Ascending aorta (tissue), 2 donors: ENCODE measurements at places on chromosomes 7 and 10.

DNA sequence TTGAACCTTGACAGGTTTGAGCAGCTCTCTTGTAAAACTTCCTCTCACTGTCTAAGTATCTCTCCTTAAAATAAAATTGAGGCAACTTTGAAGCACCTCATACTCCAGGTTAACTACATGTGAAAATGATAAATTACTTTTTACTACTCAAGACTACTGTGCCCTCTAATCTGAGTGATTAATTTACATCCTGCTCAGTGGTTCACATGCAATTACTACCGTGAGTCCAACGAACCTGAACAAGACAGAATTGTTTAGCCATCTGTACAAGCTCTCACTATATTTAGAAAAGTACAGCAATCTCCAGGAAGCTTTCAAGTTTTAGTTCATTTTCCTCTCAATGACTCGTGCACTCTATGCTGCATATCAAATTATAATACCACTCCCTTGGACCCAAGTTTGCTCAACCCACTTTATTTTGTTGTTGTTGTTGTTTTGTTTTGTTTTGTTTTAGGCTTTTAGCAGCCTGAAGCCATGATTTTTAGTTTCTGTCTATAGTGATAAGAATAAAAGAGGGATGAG, 21.2 kb downstream of the PDE1C start:
- no peak overlapping the region for H3K4me3 ChIP-seq
- no peaks in the 10 kb centered on the region for H3K27me3 ChIP-seq
- H3K27ac ChIP-seq = no peak overlapping the region
- no peak for DNase-seq

- H3K27me3 ChIP-seq = no peaks in the 10 kb centered on the region
- no peak for DNase-seq
- H3K4me3 ChIP-seq = no peak overlapping the region
- H3K27ac ChIP-seq = no peak overlapping the region
- H3K4me1 ChIP-seq = no peaks in the 10 kb centered on the region
Measured at GRCh38 chr7:49714182-49714581, 59.3 kb upstream of the VWC2 start.

DNA sequence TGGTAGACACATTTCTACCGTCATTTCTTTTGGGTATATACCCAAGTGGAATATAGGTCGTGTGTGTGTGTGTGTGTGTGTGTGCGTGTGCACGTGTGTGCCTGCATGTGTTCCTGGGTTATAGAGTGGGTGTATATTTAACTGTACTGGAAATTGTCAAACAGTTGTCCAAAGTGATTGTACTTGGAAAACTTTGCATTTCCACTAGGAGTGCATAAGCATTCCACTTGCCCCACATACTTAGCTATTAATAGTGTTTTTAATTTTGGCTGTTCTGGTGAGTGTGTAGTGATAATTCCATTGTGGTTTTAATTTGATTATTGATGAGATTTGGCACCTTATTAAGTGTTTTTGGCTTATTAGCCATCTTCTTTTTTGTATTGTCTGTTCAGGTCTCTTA, 25.9 kb downstream of the TRUB1 start:
- DNase-seq = no peak
- H3K4me3 ChIP-seq = no peak overlapping the region
- no peaks in the 10 kb centered on the region for H3K36me3 ChIP-seq
- no peaks in the 10 kb centered on the region for H3K27me3 ChIP-seq

DNA sequence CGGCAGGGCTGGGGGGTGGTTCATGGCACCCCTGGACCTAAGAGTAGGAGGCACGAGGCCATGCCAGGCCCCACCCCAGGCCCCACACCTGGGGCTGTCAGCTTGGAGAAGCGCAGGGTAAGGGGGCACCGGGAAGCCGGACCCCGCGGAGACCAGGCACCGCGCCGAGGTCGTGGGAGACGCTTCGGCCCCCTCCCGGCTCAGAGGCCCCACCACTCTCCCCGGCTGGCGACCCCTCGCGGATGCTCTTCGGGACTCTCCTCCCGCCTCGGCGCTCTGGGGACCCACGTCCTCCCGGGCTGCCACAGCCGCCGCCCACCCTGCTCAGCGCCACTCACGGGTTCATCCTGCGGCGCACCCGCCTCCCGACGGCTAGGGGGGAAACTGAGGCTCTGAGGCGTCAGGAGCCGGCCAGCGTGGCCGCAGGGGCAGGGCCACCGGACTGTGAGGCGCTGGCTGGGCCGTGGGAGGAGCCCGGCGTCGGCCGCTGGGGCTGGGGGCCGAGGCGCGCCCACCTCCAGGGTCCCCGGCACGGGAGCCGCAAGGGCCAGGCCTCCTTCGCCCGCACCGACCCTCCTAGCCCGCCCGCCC, 25.9 kb downstream of the PDGFA start:
- H3K27me3 ChIP-seq = no peaks in the 10 kb centered on the region
- no peaks in the 10 kb centered on the region for H3K4me1 ChIP-seq
- DNase-seq = no peak
- H3K36me3 ChIP-seq = peaks cover 32% of the 10 kb centered on the region
- no peak overlapping the region for H3K4me3 ChIP-seq
- H3K27ac ChIP-seq = no peak overlapping the region

DNA sequence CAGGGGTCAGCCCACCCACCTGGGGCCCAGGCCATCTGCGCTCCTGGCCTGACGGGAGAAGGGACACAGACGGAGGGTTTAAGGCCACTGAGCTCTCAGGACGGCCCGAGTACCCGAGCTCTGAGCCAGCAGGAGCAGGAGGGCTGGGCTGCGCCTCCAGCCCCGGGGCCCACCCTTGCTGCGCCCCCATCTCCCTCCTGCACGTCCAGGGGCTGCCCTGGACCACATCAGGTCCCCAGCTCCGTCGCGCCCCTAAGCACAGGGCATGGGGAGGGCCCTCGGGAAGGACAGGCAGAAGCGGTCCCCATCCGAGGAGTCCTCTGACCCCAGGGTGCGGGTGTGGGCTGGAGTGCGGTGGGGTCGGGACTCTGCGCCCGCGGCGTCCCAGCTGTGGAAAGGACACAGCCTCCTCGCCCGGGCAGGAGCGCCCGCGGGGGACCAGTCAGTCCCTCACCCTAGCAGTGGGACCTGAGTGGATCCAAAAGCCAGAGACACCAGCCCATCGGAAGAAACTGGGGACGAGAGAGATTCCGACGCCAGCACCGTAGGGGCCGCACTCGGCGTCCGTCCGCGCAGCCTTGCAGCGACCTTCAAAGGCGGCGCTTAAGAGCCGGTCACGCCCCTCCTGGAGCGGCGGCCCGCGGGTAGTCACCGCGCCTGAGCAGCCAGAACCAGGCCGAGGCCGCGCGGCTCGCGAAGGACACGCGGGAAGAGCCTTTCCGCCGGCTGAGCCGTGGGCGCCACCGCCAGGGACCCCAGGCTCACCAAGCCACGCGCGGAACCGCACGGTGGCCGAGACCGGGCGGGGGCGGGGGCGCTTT, 15.9 kb downstream of the CAMK2B start:
- no peaks in the 10 kb centered on the region for H3K27me3 ChIP-seq
- H3K36me3 ChIP-seq = no peaks in the 10 kb centered on the region
- H3K27ac ChIP-seq = no peak overlapping the region
- DNase-seq = no peak

GRCh38 chr7:90180649-90181048, 26.4 kb downstream of the STEAP1 start:
- no peak for DNase-seq
- no peak overlapping the region for H3K27ac ChIP-seq
- no peaks in the 10 kb centered on the region for H3K36me3 ChIP-seq
- H3K4me1 ChIP-seq = no peaks in the 10 kb centered on the region
- no peak overlapping the region for H3K4me3 ChIP-seq

DNA sequence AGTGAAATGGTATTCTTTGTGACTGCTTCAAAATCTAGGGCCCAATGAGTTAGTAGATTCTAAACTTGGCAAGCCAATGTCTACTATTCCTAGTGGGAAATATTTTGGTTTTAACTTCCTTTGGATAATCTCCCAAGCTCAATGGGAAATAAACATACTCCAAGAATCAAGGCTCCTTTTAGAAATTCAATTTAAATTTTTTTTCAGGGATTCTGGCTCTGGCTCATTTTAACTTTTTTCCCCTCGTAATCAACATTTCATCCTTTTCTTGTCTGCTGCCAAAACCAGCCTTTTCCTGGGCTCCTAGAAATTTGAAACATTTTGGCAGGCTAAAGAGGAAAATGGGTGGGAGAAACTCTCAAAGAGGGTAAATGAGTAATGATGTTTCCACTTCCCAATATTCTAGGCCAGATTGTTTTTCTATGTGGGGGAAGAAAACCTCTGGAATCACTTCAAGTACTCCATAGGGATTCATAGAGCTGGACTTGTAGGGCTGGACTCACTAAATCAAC, 85.6 kb upstream of the AGR3 start:
- no peaks in the 10 kb centered on the region for H3K27me3 ChIP-seq
- H3K4me3 ChIP-seq = no peak overlapping the region
- H3K27ac ChIP-seq = peak overlapping the region; percentile 53
- no peaks in the 10 kb centered on the region for H3K36me3 ChIP-seq

DNA sequence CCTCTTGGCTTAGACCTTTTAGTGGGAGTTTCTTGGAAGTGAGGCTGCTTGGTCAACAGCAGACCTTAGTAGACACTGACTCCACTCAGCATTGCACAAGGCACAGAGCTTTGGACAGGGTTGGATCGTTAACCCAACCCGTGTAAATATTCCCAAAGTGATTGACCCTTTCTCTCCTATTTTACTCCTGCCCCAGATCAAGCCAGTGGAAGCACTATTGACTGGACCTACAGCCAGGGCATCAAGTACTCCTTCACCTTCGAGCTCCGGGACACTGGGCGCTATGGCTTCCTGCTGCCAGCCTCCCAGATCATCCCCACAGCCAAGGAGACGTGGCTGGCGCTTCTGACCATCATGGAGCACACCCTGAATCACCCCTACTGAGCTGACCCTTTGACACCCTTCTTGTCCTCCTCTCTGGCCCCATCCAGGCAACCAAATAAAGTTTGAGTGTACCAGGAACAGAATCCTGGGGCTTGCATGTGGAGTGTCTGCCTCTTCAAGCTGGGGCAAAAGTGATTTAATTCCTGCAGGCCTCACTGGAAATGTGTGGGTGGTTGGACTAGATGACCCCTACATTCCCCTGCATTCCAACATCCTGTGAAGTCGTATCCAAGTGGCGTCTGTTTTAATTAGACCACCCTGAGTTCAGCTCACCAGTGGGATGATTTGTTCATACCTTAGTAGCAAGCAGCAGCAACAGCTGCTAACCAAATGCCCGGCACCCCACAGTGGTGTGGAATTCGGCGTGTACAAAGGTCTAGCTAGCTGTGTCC, 7.5 kb downstream of the CPA1 start:
- H3K27me3 ChIP-seq = no peaks in the 10 kb centered on the region
- no peak overlapping the region for H3K4me3 ChIP-seq
- no peaks in the 10 kb centered on the region for H3K36me3 ChIP-seq
- peaks cover 4% of the 10 kb centered on the region for H3K4me1 ChIP-seq

GRCh38 chr7:74479961-74480829, 26.5 kb downstream of the GTF2IRD1 start:
- peak overlapping the region; percentile 45 for H3K4me3 ChIP-seq
- peak overlapping the region; percentile 95 for H3K27ac ChIP-seq
- peak; percentile 59 for DNase-seq
- peaks cover 44% of the 10 kb centered on the region for H3K4me1 ChIP-seq

DNA sequence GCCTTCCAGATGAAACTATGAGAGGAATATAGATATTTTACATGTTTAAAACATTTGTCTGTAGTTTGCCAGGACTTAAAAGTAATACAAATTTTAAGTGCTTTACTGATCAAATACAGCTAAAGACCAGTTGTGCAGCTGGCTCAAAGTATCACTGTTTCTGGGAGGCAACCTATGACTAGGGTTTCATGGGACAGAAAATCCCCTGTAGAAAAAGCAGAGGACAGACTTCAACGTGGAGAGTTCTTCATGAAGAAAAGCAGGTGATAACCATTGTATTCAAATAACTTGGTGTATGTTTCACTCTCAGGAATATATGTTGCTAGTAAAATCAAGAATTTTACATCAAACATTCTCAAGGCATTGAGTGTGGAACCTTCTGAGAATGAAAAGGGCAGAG, 40.9 kb downstream of the PTER start:
- no peaks in the 10 kb centered on the region for H3K36me3 ChIP-seq
- H3K4me1 ChIP-seq = no peaks in the 10 kb centered on the region
- H3K27me3 ChIP-seq = no peaks in the 10 kb centered on the region
- H3K4me3 ChIP-seq = no peak overlapping the region
- no peak for DNase-seq

DNA sequence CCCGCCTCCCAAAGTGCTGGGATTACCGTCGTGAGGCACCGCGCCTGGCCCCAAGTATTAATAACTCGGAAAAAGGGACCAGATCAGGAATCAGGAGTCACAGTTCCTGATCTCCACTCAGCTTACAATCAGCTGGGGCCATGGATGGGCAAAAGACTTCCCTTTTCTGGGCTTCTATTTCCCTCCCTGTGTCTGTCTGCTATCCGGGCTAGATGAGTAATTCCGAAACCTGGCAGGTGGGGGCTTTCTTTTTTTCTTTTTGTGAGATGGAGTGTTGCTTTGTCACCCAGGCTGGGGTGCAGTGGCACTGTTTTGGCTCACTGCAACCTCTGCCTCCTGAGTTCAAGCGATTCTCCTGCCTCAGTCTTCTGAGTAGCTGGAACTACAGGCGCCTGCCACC, 11.6 kb downstream of the RPS24 start:
- no peaks in the 10 kb centered on the region for H3K27me3 ChIP-seq
- H3K4me1 ChIP-seq = no peaks in the 10 kb centered on the region
- DNase-seq = no peak
- H3K4me3 ChIP-seq = no peak overlapping the region
- peaks cover 34% of the 10 kb centered on the region for H3K36me3 ChIP-seq

- no peaks in the 10 kb centered on the region for H3K4me1 ChIP-seq
- no peak for DNase-seq
- H3K36me3 ChIP-seq = no peaks in the 10 kb centered on the region
- no peak overlapping the region for H3K4me3 ChIP-seq
- no peaks in the 10 kb centered on the region for H3K27me3 ChIP-seq
- H3K27ac ChIP-seq = no peak overlapping the region
Measured at GRCh38 chr7:29276199-29276598, 81.6 kb downstream of the CHN2 start.

DNA sequence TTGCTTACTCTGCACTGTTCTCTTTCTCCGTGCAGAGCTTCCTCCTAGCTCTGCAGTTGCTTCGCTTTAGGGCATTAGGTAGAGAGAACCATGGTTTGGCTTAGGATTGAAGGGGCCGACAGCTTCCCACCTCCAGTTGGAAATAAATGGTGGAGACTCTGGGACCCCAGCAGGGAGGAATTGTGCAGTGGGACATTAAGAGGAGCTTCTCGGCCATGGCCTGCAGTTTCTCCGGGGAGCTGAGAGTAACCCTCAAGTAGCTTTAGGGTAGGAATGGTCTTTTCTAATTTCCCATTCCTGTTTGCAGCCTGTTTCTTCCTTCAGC, 1.2 kb downstream of the SUFU start:
- H3K4me1 ChIP-seq = peaks cover 9% of the 10 kb centered on the region
- H3K36me3 ChIP-seq = peaks cover 9% of the 10 kb centered on the region
- no peak for DNase-seq
- H3K4me3 ChIP-seq = peak overlapping the region; percentile 93

DNA sequence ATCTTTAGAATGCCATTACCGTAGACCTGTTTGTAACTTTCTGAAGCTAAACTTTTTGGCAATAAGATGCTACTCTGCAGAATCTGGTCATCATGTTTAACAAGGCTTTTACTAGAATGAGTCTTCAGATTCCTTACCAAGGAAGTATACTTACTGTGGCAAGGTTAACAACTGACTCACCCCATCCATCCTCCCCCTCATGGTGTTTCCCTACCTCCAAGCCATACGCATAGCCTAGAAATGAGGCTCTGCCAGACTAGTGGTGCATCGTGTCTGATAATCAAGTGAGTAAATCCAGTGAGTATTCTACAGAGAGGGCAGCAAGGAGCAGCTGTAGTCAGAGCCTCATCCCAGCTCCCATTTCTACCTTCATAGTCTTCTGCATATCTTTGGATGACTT, 223.6 kb downstream of the IPMK start:
- no peak overlapping the region for H3K4me3 ChIP-seq
- H3K27ac ChIP-seq = no peak overlapping the region
- no peak for DNase-seq
- H3K27me3 ChIP-seq = no peaks in the 10 kb centered on the region
- H3K36me3 ChIP-seq = no peaks in the 10 kb centered on the region
